ENCODE measurements at places on chromosomes 5 and 9.

DNA sequence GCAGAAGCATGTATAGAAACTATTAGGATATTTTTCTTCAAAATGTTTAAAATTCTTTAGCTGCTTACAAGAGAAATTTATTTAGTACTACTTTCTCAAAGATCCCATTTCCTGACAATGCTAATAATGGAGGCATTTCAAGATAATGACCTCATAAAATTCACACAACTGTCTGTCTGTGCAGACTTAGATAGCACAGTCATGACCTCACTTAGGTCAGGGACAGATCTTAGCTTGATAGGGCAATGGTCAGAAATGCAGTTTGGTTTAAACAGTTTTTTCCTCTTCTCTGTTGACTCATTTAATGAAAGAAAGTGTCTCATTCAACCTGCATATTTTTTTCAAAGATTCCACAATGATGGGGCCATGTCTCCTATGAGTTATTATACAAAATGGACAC, 128.4 kb downstream of the GRIA1 start:
- DNase-seq = no peak

DNA sequence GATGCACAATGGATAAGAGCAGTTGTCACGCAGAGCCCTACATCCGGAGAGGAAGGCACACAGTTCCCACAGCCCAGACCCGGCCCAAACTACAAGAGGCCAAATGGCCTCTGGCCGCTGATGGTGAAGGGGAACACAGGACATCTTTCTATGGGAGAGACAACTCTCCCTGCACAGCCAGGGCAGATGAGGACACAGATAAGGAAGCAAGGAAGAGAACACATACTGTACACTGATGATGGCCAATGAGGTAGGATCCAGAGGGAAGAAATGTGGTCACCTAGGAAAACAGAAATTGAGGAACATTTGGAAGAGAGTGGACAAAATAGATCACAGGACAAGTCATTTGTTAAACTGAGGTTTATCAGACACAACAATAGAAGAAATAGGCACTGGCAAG, 28.4 kb upstream of the SMIM32 start:
- DNase-seq = no peak

DNA sequence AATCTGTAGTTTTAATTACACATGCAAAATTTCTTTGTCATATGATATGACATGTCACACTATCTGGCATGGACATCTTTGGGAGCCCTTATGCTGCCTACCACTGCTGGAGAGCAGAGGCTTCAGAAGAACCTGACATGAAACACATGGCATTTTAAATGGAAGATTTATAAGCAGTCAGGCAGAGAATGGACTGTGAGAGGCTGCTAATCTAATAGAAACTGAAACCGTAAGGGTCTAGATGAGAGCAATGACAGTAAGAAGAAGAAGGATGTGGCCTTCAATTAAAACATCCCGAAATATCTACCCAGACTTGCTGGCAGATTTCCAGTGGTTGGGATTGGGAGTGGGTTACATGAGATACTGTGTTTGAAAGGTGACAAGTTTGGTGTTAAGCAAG, 149.8 kb downstream of the MACIR start:
- DNase-seq = no peak

- DNase-seq = no peak
These were observed 27.7 kb upstream of the GABRP start for GRCh38 chr5:170755679-170756456.

DNA sequence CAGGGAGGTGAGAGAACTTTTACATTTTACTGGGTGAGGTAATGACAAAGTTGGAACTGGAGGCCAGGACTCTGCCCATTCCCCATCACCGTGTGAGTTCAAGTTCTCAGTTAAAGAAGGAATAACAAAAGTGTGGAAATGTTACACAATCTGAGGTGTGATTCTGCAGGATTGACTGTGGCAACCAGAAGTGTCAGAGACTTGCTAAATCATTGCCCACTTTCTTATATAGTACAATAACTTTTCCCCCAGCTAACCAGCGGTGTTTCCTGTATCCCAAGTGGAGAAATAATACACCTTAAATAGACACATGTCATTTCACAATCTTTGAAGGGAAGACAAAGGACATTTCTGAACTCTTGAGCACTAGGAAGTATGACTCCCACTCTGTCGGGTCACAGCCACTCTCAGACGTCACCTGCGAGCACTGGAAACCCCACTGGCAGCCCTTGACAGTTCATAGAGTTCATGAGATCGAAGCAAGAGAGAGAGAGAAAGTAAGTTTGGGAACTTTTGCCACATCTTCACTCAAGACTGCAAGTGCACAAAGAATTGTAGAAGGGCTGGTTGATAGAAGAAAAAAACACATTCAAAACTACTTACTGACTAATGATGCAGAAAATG, 28.4 kb downstream of the PAX5 start:
- no peak for DNase-seq

GRCh38 chr5:72138943-72139521, 31.8 kb downstream of the MAP1B start:
- DNase-seq = no peak

- no peak for DNase-seq
These were observed 56.0 kb downstream of the NIPAL4 start for GRCh38 chr5:157516006-157516405.

DNA sequence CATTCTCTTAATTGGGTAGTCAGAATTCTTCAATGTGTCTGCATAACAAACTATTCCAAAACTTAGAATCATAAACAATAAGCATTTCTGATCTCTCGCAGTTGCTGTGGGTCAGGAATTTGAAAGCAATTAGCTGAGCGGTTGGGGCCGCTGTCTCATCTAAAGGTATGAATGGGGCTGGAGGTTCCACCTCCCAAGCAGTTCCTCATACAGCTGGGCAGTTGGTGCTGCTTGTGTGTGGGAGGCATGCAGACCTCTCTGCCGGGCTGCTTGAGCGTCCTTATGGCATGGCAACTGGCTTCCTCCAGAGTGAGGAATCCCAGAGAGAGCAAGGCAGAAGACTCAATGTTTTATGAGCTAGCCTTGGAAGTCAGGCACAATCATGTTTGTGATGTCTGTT, 30.2 kb upstream of the SEMA4D start:
- no peak for DNase-seq

GRCh38 chr9:109846776-109847175, 66.8 kb downstream of the PALM2AKAP2 start:
- no peak for DNase-seq

- DNase-seq = no peak
These were observed 52.2 kb upstream of the IRX4 start for GRCh38 chr5:1934801-1935429.

DNA sequence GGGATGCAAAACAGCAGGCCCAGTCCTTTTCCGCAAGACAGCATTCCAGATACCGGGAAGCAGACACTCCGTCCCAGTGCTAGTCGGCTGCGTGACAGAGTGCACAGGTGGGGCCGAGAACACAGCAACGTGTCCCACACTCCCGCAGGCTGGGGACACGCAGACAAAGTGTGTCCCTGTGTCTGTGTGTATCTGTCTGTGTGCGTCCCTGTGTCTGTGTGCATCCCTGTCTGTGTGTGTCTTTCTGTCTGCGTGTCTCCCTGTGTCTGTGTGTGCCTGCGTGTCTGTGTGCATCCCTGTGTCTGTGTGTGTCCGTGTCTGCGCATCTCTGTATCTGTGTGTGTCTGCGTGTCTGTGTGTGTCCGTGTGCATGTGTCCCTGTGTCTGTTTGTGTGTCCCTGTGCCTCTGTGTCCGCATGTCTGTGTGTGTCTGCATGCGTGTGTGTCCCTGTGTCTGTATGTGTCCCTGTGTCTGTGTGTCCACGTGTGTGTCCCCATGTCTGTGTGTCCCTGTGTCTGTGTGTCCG, 137.0 kb downstream of the MRPL36 start:
- DNase-seq = no peak

GRCh38 chr5:128773378-128773777, 191.9 kb upstream of the SLC27A6 start:
- DNase-seq = no peak

GRCh38 chr5:54619731-54620130, 102.2 kb downstream of the SNX18 start:
- DNase-seq = no peak

DNA sequence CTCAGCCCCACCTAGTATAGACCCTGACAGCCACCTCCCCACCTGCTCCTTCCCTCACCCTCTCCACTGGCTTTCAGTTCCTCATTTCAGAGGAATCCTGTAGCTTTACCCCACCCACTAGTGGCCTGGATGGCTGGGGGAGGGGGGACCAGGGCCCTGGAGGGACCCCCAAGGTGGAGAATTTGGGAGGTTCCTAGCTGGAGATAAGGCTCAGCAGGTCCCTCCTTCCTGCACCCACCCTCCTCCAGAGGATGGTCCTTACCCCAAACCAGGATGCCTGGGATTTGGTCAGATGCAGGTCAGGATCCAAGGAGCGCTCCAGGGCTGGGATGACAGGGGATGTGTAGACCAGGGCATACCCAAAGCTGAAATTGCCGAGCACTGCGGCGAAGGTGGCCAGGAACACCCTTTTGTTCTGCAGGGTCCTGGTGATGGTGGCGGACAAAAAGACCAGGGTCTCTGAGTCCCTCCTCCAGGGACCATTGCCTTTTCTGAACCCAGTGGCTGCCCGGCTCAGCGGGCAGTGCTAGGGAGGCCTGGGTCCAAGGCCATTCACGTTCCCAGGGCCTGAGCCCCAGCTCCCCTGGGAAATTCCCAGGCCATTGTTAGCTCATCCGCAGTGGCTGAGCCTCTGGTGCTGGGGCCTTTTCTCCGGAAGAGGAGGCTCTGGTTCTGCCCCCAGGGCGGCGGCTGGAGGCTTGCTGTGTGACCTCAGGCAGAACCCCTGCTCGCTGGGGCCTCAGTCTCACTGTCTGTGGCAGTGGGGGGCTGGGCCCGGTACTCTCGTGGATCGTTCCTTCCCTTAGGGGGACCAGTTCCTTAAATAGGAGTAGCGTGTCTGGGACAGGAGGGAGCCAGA, 678 bp downstream of the SLC2A6 start:
- no peak for DNase-seq

DNA sequence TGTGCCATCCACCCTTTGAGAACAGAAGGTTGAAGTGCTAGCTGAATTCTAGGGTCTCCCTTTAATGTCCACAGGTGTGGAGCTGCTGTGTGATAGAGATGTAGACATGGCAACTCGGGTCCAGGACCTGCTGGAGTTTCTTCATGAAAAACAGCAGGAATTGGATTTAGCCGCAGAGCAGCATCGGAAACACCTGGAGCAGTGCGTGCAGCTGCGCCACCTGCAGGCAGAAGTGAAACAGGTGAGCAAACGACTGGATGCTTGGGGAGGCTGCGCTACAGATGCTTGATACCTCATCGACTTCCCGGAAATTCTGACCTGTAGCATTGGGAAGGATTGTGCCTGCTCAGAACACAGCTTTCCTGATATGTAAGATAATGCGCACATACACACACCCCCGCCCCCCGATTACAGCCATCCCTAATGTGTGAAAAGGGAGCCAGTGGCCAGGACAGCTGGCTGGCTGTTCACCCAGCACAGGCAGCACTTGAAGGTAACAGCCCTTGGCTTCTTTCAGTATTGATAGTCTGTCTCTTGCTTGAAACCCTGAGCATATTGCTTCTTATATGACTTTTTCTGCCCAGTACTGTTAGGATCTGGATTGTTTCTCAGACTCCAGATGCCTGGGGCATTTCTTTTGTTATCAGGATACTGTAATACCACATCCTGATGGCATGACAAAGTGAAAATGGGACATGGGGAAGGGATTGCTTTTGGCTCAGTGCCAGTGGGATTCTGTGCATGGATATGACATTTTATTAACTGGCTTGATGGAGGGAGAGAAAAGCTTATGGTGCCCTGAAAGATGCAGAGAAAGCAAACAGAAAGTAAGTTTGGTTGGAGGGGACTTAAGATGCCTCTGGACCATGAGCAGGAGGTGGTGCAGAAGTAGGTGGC, 216.8 kb upstream of the OTULINL start:
- DNase-seq = no peak

DNA sequence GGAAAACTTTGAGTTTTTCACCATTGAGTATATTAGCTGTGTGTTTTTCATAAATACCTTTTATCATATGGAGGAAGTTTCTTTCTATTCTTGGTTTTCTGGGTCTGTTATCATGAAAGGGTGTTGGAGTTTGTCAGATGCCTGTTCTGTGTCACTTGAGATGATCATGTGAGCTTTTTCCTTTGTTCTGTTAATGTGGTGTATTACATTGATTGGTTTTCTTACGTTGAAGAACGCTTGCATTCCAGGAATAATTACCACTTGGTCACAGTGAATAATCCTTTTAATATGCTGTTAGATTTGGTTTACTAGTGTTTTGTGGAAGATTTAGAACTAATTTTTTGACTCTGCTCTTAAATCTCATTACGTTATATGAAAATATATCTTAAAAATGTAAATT, 7.8 kb downstream of the PLEKHG4B start:
- no peak for DNase-seq

DNA sequence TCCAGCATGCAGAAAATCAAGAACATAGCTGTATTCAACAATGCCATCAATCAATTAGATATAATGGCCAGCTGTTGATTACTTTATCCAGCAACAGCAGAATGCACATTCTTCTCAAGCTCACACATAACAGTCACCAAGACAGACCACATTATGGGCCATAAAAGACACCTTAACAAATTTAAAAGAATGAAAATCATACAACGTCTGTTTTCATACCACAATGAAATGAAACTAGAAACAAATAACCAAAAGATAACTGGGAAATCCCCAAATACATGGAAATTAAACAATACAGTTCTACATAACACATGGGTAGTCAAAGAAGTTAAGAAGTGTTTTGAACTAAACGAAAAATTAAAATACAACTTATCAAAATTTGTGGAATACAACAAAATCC, 130.9 kb upstream of the GNA14 start:
- no peak for DNase-seq

- no peak for DNase-seq
These were observed 41.2 kb upstream of the ABCA1 start for GRCh38 chr9:104969116-104969515.

DNA sequence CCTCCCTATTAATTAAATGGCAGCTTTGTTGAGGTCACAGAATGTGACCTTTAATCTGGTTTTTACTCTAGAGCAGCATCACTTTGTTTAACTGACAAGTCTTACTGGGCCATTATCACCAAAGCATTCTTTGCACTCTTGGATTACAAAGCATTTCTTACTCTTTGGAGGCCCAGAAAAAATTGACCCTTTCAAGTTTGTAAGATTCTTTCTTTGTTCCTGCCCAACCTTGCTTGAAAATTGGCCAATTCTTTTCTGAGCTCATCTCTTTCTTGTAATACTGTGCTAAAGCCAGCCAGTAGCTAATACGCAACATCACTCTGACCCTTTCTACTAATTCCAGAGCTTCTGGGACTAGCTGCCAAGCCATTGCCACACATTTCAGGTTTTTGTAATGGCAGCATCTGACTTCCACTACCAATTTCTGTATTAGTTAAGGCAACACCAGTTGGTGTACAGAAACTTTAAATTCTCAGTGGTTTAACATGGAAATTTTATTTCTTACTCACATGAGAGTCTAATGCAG, 131.6 kb downstream of the PRDM6 start:
- no peak for DNase-seq

GRCh38 chr5:6494939-6495338, 46.3 kb downstream of the UBE2QL1 start:
- DNase-seq = no peak

- DNase-seq = no peak
These were observed 82.0 kb downstream of the ZNF622 start for GRCh38 chr5:16383544-16384052.

All from cerebellar nuclear complex (tissue), 1 donor.